ENCODE measurements at places on chromosomes 6 and 20.

- no peak for DNase-seq
These were observed 11.2 kb downstream of the SLC35A1 start for GRCh38 chr6:87483929-87484328.

DNA sequence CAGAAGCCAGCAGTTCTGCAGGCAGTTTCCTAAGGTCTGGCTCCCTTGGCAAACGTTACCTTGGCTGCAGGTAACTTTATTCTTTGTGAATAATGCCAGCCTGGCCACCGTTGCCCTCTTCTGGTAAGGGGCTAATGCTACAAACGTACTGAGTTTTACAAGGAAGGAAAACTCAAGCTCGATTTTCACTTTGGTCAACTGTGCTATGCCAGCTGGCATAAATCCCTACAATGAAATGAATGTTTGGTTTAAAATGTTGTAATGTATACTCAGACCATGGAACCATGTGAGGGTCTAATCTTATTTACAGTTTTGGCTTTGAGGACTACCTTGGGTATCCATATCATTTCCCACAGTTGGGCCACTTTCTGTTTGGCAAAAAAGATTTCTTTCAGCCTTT is 101.4 kb downstream of the SLX4IP start:
- DNase-seq, result no peak

DNA sequence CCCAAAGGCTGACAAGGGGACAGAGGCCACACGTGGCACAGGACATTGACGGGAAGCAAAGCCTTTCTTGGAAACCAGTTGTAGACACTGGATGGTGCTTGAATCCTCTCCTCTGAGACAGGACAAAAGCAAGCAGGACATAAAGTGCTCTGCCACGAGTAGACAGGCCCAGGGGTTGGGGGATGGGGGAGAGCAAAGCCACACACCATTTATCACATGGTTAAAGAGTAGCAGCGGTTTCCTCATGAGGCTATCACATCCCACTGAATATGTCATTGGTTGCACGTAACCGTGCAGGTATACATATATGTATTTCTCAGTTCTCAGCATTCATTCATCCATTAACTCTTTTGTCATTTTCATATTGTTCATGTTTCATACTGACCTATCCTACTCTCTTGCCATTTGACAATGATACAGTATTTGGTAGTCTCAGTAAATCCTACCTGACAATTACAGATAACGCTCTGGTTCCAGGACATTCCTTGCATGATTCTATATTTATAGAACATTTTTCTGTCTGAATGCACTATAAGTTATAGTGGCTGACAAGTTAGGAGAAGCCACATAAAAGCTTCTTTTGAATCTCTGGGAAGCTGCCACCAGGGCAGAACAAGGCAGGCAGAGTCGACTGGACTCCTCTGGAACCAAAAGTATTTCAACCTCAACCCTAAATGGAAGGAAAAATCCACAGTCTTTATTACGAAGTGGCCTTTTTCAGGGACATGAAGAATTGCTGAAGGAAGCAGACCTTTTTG is 23.5 kb downstream of the METTL24 start:
- DNase-seq, result no peak

DNA sequence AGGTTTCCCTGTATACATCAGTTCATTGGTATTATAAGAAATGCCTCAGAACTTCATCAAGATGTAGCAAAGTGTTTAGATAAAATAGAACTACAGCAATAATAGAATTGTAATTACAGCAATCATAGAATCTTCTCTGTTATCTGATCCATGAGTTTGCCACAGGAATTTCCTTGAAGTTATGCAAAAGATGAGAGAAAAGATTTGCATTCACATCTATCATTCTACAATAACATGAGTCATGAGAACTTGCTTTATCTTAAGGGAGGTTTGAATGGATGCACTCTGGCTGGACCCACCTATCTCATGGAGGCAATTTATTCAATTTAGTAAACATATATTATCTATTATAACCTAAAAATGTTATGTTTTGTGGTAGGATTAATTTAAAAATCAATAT is 329.8 kb upstream of the EPHA7 start:
- no peak for DNase-seq

- no peak for DNase-seq
These were observed 26.5 kb upstream of the RNF24 start for GRCh38 chr20:4041748-4042411.

- DNase-seq, result no peak
These were observed 272.9 kb downstream of the SMOC2 start for GRCh38 chr6:168713839-168714238.

GRCh38 chr6:35391240-35391968 is 49.0 kb downstream of the PPARD start:
- DNase-seq, result no peak

GRCh38 chr20:12965212-12965869 is 43.4 kb upstream of the SPTLC3 start:
- DNase-seq, result no peak

DNA sequence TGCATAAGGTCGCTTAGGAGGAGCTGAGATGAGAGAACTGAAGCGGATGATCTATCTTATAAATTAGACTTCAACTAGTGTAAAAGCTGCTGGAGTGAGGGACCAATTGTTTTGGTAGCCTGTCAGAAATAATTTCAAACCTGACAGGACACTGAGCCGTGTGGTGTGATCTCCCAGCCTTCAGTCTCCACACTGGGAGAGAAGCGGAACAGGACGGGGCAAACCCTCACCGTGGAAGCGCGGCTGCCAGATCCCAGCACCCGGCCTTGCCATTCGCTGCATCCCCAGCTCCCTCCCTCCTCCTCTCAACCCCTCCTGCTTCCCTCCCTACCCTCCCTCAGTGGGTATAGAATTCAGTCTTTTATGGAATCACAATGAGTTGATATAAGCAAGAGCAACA is 900.1 kb upstream of the SLC35B3 start:
- no peak for DNase-seq

DNA sequence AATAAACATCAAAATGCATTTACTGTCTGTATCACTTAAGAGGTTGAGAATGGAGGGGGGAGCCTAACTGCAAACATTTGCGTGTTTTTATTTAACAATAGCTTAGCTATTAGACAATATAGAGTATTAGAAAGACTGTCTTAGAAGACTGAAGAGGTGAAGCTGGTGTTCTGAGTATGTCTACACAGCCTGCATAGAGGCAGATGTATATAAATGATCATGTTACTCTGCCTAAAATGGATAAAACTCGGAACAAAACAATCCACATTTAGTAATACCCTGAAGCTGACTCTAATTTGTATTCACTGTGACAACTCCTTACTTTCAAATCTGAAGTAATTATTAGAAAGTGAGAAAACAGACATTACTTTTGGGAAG is 181.9 kb downstream of the GMPR start:
- DNase-seq, result no peak

DNA sequence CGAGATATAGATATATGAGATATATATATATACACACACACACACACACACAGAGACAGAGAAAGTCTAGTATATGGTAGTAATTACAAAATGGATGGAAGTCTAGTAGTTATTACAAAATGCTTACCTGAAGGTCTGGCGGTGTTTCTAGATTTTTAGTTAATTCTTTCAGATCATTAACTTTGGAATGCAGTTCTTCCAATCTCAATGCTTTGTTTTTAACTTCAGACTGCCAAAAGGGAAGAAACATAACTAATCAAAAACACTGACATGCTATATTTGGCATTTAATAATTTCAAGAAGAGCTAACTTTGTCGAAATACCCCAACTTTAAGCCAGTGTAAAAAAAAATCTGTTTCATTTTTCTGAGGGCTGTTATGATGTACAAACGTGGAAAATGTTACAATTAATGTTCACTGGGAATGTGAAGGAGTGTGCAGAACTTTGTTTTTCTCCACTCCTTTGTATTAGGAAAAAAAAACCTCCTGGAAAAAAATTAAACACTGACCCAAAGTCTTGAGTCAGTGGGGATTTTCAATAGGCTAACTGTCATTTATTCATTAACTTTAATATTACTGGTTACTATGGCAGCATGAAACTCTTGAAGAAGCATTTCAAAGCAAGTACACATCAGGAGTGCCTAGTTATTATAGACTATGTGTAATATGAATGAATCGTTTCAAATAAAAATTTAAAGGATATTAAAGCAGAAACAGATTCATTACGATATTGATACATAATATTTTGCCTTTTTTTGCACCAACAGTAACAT is 232.9 kb downstream of the SYNE1 start:
- no peak for DNase-seq

- DNase-seq, result no peak
These were observed 284.5 kb upstream of the CDYL start for GRCh38 chr6:4491501-4492260.

DNA sequence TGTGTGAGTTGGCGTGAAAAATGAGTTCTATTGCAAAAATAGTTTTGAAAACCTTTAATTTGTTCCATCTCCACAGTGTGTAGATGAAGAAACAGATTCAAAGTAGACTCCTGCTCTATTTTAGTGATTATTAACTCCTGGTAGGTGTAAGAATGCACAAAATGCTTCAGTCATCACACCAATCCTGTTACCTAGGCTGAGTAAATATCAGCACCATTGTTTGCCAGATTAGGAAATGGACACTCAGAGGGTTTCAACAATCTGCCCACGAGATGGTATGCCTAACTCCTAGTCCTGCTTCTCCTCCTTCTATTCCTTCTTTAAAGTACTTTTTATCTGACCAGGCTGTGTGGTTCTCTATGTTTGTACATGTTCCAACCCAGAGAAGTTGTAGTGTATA is 108.9 kb upstream of the AHI1 start:
- no peak for DNase-seq

- DNase-seq, result no peak
These were observed 144.5 kb downstream of the CDH26 start for GRCh38 chr20:60102665-60103210.

- DNase-seq, result no peak
These were observed 15.6 kb upstream of the MAS1 start for GRCh38 chr6:159875194-159875593.

- DNase-seq, result no peak
These were observed 133.8 kb downstream of the PRND start for GRCh38 chr20:4855555-4855954.

DNA sequence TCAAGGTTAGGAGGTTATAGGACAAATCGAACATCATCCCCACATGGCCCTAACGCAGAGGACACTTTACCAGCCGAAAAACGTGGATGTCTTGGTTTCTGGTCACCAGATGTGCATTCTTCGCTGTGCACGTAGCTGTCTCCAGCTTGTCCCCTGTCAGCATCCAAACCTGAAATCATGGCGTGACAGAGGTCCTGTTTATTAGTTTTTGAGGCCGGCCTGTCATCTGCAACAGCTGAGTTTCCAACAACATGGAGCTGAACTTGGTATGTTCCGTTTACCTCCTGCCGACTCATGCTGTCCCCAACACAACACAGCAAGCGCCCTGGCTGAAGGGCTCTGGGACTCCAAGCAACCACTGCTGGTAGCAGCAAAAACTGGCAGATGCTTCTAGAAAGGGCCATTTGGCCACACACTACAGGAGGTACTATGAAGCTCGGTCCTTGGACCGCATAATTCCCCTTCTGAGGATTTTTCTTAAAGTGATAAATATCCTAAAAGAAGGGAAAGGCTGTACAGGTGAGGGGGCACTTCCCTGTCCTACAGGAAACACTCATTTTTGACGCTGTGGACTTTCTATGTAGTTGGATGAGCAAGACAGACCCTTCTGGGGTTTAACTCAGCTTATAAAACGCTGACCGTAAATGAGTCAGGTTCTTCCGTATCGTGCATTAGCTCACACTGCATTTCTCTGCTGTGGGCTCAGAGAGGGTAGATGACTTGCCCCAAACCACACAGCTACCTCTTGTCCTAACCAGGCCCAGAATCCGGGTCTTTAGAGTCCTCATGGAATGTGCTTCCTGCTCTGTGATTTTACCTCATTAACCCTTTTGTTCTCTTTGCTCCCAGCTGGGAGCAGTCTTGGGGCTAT is 79.7 kb upstream of the NFATC2 start:
- DNase-seq, result no peak

- DNase-seq, result no peak
These were observed 63.5 kb downstream of the GINS1 start for GRCh38 chr20:25471020-25471419.

- DNase-seq, result no peak
These were observed 20.0 kb downstream of the IRF4 start for GRCh38 chr6:411402-412145.

GRCh38 chr6:102950967-102951366 is 1557.5 kb downstream of the GRIK2 start:
- DNase-seq, result no peak

DNA sequence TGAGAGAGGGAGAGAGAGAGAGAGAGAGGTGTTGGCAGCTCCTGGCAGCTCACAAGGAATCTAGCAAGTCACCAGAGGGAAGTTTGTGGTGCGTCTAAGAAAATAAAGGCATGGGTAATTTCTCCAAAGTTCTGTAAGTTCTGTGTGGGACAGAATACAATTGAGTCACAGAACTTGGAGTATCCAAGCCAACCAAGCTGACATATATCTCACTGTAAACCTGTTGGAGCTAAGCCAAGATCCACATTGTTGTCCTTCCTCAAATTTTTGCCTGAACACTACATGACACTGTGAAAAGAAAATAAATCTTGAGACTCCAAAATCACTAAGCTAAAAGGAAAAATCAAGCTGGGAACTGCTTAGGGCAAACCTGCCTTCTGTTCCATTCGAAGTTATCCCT is 436.7 kb downstream of the MEI4 start:
- DNase-seq, result no peak

DNA sequence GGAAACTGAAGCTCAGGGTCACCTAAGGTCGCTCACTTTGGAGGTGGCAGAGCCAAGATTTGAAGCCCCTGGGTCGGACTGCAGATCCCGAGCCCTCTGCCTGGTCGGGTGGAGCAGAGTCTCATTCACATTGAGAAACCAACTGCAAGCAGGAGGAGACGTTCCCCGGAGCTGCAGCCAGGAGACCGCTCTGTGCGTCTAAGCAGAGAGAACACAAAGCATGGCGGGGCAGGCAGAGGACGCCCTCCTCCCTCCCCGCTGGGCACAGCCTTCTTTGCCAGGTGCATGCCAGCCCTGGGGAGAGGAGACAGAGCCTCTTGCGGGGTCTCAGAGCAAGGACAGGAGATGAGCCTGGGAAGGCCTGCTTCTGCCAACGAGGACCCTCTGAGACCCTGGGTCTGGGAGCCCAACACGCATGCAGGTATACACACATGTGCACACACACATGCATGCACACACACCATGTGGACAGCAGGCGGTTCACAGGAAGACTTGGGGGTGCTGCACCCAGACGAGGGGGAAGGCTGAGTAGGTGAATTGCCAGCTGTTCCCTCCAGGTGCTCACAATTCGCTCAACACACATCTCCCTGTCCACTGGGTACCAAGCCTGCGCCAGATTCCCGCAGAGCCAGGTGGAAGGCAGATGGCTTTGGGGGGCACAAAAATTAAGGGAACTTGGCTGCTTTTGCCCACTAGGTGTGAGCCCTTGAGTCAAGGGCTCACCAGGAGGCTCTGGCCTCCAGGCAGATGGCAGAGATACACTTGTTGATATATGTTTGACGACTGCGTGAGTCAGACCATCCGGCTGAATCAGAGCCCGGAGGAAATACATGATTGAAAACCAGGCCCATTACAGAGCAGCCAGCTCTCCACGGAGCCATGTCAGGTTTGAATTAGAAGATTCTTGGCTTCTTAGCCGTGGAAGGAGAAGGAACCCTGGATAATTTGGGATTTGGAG is 5.5 kb upstream of the NTSR1 start:
- DNase-seq, result no peak

GRCh38 chr6:12113190-12113577 is 101.1 kb downstream of the HIVEP1 start:
- DNase-seq, result no peak

GRCh38 chr6:6057442-6058053 is 50.8 kb upstream of the NRN1 start:
- DNase-seq, result no peak

- DNase-seq, result no peak
These were observed 96.9 kb downstream of the CEBPB start for GRCh38 chr20:50287512-50287911.

Measured in central memory CD8-positive, alpha-beta T cell (primary cell).